ENCODE measurements at places on chromosomes 2 and 18.
A peak's percentile ranks its signal among the peaks of the same experiment; 100 is the strongest.

DNA sequence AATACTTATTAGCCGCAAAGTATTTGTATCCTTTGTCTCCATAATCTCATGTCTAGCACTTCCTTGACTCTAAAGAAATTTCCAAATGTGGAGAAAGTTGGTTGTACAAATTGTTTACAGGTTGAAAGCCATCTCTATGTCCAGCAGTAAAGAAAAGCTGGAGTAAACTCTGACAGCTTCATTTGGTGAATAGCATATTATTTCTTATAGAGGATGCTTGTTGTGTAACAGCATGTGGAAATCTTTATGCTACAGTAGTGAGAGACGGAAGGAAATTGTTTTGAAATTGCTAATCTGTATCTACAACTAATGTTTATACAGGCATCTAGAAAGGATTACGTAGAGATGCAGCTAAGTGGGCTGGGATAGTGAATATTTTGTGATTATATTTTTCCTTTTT is 78.5 kb downstream of the UGGT1 start:
- no peak for DNase-seq

GRCh38 chr18:39149211-39149806 is 1583.7 kb upstream of the CELF4 start:
- no peak for DNase-seq

- DNase-seq = no peak
Measured at GRCh38 chr2:146312899-146313298, 1531.9 kb upstream of the ACVR2A start.

DNA sequence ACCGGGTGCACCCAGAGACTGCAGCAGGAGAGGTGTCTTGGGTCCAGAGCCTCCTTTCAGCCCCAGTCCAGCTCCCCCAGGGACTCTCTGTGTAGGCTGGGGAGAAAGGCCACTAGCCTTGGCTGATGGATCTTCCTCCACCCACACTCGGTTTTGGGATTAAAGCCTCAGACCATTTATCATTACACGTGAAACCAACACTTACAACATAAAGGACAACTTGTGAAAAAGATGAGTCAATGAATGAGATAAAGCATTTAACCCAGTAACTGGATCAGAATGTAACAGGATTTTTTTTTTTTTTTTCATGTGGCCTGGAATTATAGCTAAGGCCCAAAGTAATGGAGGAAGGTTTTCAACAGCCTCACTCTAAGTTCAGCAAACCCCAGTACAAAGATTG is 32.1 kb downstream of the NAT8 start:
- no peak for DNase-seq

DNA sequence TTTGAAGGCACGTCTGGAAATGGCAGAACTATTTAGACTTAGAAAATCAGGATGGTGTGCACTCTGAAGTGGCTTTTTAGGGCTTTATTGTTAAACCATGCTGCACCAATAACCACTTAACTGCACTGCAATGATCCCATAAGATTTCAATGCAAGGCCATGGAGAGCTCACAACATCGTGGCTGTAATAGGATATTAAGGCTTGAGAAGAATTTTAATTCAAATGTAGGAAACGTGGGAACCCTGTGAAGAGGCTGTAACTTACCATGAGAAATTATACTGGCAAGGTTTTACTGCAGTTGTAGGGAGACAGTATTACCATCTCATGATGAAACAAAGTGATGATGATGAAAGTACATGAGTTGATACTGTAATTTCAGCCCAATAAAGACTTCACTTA is 242.5 kb downstream of the AFF3 start:
- no peak for DNase-seq

DNA sequence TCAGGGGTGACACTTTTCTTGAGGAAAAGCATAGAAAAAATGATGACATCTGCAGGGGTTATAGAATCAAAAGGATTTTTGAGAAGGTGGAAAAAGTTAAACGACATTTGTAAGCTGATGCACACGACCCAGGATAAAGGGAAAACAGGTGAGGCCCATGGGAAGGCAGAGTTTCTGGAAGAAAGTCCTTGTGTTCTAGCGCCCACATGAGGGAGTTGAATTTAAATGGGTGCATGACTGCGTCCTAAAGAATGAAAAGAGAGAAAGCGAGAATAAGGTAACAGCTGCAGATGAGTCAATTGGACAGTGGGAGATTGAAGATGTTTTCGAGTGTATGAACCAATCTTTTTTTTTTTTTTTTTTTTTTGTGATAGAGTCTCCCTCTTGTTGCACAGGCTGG is 158.1 kb downstream of the GALR1 start:
- DNase-seq = no peak

GRCh38 chr2:128410035-128410757 is 91.5 kb upstream of the HS6ST1 start:
- DNase-seq = no peak

- DNase-seq = no peak
Measured at GRCh38 chr2:173680574-173680973, 284.6 kb downstream of the SP3 start.

DNA sequence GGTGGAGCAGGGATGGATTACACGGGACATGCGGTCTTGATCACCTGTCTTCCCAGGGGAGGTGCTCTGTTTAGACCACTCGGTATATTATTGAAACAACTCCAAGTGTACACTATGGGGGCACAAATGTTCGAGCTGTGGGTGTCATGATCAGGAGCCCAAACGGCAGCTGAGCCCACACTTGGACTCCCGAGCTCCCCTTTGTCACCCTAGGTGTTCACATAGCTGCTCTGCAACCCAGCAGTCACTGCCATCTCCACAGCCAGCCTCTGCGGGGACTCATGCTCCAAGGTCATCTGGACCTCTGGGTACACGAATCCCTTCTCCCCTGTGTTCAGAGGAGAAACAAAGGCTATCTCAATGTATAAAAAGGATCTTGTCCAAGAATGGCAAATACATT is 46.0 kb downstream of the CAPN13 start:
- DNase-seq = no peak

GRCh38 chr2:167602122-167602521 is 645.3 kb downstream of the STK39 start:
- DNase-seq = no peak

GRCh38 chr2:21715887-21716286 is 592.1 kb downstream of the TDRD15 start:
- no peak for DNase-seq

DNA sequence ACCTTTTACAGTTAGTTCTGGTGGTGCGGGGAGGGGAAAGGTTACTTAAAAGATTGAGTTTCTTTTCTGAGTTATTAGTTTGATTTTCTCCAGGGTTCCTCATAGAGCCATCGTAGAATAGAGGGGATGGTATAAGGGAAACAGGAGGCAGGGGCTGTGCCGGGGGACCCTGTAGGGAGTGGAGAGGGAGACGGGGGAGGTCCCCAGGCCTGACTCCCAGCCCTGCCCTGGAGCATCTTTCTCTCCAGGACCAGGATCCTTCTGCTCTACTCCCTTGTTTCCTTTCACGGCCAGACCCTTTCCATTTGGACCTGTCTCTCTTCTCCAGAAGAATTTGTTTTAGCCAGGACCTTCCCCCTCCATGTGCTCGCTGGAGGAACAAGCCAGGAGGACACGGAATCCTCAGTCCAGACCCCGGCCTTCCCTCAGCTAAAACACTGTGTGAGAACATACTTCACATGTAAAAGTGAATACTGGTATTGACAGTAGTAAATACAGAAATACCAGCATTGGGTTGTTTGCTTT is 35.4 kb downstream of the DGKD start:
- DNase-seq = no peak

GRCh38 chr2:7697052-7697451 is 779.8 kb downstream of the RNF144A start:
- no peak for DNase-seq

- DNase-seq = no peak
Measured at GRCh38 chr2:238167761-238168160, 9.0 kb downstream of the ERFE start.

GRCh38 chr2:202278944-202279343 is 13.4 kb downstream of the NOP58 start:
- DNase-seq = peak; percentile 26

DNA sequence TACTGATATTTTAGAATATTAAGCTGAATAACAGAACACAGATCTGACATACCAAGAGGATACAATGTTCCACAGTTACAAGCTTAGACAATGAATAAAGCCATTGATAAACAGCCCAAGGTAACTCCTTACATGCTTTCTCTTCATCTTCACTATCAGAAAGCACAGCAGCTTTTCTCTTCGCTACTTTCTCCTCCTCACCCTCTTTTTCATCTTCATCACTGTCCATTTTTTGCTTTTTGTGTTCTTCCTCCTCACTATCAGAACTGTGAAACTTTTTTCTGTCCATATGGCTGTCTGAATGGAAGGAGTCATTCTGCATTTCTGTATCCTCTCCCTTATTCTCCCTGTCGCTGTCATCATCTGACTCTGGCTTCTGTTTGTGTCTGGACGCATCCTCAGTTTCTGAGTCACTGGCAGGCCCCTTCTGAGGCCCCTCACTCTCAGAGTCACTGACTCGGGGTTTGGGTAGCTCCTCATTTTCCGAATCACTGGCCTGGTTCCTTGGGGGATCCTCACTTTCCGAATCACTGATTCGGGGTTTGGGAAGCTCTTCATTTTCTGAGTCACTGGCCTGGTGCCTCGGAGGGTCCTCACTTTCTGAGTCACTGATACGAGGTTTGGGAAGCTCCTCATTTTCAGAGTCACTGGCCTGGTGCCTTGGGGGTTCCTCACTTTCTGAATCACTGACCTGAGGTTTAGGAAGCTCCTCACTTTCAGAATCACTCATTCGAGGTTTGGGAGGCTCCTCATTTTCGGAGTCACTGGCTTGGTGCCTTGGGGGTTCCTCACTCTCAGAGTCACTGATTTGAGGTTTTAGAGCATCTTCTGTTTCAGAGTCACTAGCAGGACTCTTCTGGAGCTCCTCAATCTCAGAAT is 21.5 kb downstream of the IWS1 start:
- DNase-seq = no peak

GRCh38 chr2:239930871-239931771 is 94.0 kb downstream of the NDUFA10 start:
- no peak for DNase-seq

DNA sequence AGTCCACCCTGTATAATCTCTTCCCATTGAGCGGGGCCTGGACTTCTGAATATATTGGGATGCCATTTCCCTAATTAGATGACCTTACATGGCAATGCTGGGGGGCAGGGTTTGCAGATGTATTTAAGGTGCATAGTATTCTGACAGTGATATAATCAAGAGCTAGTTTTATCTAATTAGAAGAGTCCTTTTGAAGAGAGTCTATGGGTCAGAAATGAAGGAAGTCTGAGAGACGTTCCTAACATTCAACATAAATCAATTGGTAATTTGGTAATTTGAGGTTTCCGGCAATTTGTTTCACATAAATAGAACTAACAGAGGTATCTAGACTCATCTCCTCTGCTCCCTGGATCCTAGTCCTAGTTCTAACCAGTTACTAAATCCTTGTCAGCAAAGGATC is 25.7 kb upstream of the UXS1 start:
- no peak for DNase-seq

GRCh38 chr2:90209009-90209408 is 1517.5 kb downstream of the RPIA start:
- DNase-seq = no peak

- no peak for DNase-seq
Measured at GRCh38 chr2:71336802-71337201, 5.2 kb downstream of the ZNF638 start.

GRCh38 chr2:126643972-126644371 is 12.0 kb upstream of the GYPC start:
- no peak for DNase-seq

Measured in CD4-positive, alpha-beta T cell treated with Interleukin-10 for 1 hour (primary cell).